ENCODE measurements at places on chromosomes 2 and 18. TPM values are rescaled to one million over a fixed set of nuclear protein-coding genes. Genes with fewer than 3 reads are reported as not detected.

Gene TBR1
- not detected for total RNA-seq

Gene RIT2
- not detected for total RNA-seq

Gene ZDBF2
- total RNA-seq = 0.86 TPM

Gene APLF
- 0.64 TPM for total RNA-seq

Gene IGFBP5
- 0.31 TPM for total RNA-seq

Gene DOCK10
- total RNA-seq = 46.7 TPM

Gene IL1F10
- not detected for total RNA-seq

Gene IL36B
- 0.13 TPM for total RNA-seq

Gene KCNE4
- total RNA-seq = 0.93 TPM

Gene KCNG2
- not detected for total RNA-seq

Gene EIF2B4
- 58.3 TPM for total RNA-seq

Gene TEX44
- total RNA-seq = not detected

Gene NEU4
- 0.33 TPM for total RNA-seq

Gene ALK
- not detected for total RNA-seq

Gene PLEK
- total RNA-seq = not detected

Gene RAX
- total RNA-seq = not detected

Gene ASB3
- 16.1 TPM for total RNA-seq

Gene HOXD4
- total RNA-seq = 0.47 TPM

Gene RNU2-63P
- not detected for total RNA-seq

Gene ALKAL2
- total RNA-seq = not detected

Gene DUSP19
- total RNA-seq = 0.57 TPM

Gene BIN1
- total RNA-seq = 32.8 TPM

Gene TMEM37
- 1.9 TPM for total RNA-seq

Gene LRRTM1
- total RNA-seq = not detected

Gene VWC2L
- total RNA-seq = not detected

Gene PSMA8
- not detected for total RNA-seq

Gene RPRM
- total RNA-seq = not detected

Gene EGR4
- total RNA-seq = 0.28 TPM
